Natural killer cell treated with Interleukin-12 subunit alpha and Interleukin-12 subunit beta and Interleukin-15 and Interleukin-18, amount 100 ng/mL, for 72 hours (primary cell): ENCODE measurements at places on chromosomes 13 and 19.

- DNase-seq = no peak
Measured at GRCh38 chr13:66926851-66927524, 303.1 kb downstream of the PCDH9 start.

GRCh38 chr19:1513499-1514294 lies 878 bp upstream of the ADAMTSL5 start:
- peak; percentile 81 for DNase-seq

GRCh38 chr19:17754634-17755442 lies 3.6 kb downstream of the FCHO1 start:
- DNase-seq = no peak

DNA sequence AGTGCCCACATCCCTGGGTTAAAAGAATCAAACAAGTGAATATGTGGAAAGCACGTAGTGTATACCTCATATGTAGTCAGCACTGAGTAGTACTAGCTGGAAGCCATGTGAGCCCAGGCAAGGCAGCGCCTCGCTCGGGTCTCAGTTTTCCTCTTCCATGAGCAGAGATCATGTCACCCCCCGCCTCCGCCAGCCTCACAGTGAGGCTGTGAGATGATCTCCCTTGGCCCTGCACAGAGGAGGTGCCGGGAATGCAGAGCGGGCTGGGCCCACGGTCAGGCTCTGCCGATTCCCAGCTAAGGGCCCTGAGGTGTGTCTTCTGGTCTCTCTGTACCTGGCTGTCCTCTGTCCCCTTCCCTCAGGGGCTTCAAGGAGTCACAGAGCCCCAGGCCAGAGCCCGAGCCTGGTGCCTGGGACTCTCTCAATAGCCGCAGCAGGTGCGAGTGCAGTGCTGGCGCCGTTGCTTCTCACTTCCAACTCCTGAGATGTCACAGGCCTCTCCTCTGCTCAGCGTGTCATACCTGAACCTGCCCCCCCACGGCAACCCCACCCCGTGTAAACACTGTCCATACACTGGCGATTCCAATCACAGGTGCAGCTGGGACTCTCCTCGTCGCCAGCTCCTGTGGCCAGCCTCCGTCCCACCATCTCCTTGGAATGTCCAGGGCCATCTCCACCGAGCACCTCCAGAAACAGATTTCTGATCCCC lies 26.9 kb downstream of the DPF1 start:
- no peak for DNase-seq

- no peak for DNase-seq
Measured at GRCh38 chr19:2394442-2395292, 32.7 kb downstream of the TIMM13 start.

DNA sequence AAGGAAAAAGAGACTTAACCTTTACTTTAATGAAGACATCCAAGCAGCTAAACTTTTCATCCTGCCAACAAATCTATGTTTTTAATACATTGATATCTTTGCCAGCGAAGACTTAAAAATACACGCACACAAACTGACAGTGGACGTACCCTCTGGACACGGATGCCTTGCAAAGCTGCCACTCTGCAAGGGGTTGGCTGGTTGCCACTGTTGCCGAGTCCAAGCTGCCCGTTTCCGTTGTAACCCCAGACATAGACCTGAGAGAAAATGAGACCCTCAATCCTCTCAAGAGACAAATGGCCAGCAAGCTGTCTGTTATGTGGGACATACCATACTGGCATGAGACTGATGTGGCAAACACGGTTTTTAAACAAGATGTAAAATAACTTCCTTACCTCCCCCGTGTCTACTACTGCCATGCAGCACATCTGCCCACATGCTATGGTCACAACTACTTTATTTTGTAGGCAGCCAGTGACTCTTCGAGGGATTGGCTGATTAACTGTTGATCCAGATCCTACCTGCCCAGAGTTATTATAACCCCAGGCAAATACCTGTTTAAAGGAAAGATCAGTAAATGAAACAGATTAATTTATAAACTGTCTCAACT lies 21.2 kb downstream of the RCBTB2 start:
- DNase-seq = no peak

- DNase-seq = no peak
Measured at GRCh38 chr19:46656541-46656940, 4.4 kb downstream of the DACT3 start.

DNA sequence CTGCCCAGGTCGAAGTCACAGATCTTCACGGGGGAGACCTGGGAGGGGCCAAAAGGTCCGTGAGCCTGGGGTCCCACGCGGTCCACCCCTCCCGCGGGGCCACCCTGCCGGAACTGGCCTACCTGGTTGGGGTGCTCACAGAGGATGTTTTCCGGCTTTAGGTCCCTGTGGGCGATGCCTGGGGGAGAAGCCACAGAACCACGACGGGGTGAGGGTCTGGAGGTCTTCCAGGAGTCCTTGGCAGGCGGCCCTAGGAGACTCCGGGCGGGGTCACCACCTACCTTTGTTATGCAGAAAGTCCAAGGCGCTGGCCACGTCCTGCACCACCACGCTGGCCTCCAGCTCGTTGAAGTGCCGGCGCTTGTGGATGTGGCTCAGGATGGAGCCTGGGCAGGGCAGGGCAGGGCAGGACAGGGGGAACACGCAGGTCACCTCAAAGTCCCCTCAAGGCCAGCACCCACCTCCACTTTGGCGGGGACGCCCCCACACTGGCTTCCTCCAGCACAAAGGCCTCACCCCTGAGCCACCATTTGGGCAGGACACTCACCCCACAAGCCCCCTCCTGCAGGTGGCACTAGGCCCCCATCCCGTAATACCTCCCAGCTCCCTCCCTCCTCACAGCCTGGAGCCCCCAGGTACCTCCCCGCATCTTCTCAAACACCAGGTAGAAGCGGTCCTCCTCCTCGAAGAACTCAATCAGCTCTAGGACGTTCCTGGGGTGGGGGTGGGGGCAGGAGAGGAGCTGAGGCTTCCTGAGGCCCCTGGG lies 8.4 kb downstream of the MKNK2 start:
- DNase-seq = no peak

DNA sequence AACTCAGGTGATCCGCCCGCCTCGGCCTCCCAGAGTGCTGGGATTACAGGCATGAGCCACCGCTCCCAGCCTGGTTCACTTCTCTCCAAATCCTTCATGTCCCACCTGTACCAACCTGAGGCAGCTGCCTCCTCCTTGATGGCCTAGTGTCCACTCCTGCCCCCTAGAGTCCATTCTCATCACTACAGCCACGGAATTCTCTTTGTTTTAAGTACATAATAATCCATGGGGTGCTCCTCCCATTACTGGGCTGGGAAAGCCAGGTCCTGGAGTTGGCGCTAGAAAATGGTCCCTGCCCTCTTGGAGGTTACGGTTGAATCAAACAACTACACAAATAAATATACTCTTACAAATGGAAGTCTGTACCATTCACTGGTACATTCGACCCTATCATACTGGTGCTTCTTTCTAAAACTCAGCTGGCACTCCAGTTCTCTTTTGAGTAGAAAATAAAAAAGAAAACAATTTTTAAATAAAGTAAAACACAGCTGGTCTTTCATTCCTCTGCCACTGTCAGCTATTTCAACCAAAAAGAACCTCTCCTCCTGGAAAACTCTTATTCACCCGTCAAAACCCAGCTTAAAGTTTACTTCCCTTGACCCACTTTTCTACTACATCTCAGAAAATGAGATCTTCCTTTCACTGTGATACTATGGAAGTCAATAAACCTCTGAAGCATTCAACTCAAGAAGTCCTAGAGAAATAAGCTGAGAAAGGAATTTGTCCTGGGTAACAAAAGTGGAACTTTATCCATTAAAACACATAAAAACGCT lies 22.4 kb upstream of the ARHGEF18 start:
- no peak for DNase-seq

GRCh38 chr13:114275304-114275703 lies 6.1 kb upstream of the UPF3A start:
- no peak for DNase-seq

- DNase-seq = no peak
Measured at GRCh38 chr13:48993150-48993549, 17.4 kb downstream of the FNDC3A start.

DNA sequence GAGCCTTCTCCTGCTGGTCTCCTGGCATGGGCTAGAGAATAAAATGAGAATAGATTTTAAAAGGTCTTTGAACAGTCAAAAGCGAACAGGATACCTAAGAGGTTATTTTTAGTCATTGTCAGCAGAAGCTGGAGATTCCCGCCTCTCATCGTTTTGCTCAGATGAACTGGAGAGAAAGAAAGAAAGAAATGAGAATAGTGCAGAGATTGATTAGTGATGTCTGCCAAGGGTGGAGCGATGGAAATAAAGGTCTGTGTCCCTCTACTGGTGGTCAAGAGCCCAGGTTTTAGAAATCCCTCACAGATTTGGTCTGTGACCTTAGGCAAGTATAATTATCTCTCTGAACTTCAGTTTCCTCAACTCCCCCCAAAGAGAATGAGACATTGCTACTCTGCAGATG lies 5.3 kb downstream of the NCAN start:
- DNase-seq = no peak

GRCh38 chr19:11496391-11497163 lies 9.1 kb downstream of the ZNF653 start:
- DNase-seq = no peak

DNA sequence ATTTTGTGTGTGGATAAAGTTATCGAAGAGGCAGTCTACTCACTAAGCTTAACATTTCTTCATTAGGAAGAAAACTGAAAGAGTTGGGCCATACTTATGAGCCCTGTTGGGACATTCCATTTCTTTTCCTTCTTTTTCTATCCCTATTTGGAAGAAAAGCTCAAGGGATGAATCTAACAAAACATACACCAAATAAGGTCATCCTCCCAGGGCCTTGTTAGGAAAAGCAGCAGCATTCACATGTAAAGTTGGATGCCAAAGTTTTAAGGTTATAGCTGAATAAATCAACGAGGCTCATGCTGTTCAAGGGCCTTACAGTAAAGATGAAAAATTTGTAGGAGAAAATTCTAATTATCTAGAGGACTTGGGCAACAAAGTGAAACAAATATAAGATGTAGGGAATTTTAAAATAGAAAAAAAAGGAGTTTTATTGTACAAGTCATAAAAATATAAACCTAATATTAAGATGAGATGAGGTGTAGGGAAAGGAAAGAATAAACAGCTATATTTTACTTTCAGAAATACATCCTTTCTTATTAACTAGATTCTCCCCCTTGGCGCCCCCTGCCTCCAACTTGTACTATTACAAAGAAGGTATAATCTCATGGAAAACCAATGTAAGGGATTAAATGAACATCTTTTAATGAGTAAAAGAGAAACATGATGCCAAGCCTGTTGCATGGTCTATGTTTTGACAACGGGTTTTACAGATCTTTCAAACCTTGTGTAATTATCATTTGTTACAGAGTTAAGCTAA lies 160.4 kb downstream of the PCDH20 start:
- DNase-seq = no peak
